Large intestine (tissue), 12 donors: ENCODE measurements at places on chromosomes 2 and 18. TPM values are rescaled to one million over a fixed set of nuclear protein-coding genes. Genes with fewer than 3 reads are reported as not detected.

DNA sequence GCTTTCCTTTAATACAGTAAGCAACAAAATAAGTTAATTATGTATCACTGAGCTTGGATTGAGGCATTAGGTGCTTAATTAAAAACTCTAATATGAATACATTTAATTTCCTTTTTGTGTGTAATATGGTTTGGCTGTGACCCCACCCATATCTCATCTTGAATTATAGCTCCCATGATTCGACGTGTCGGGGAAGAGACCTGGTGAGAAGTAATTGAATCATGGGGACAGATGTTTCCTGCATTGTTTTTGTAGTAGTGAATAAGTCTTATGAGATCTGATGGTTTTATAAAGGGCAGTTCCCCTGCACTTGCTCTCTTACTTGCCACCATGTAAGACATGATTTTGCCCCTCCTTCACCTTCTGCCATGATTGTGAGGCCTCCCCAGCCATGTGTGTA is 325.4 kb upstream of the CDH7 start:
- no peak for DNase-seq

- no peak for DNase-seq
These were observed 23.3 kb upstream of the UBE2F start for GRCh38 chr2:237943395-237944094.

DNA sequence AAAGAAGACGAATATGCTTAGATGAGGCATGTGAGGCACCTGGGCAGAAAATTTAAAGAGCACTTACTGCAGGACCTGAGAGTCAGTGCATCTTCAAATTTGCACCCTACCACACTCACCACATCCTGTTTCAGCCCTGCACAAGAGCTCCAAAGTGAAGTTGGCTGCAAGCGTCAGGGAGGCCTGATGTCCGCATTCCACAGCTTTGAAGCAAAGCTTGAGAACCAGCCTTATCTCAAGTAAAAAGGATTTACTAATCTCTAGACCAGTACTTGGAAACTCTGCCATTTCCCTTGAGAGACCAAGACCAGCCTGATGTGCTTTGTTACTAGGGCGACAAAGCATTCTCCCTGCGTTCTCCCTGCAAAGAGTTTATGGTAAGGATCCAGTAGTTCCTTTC is 3.4 kb upstream of the ASNSD1 start:
- no peak for DNase-seq

GRCh38 chr2:85713836-85714235 is 19.7 kb downstream of the GNLY start:
- DNase-seq, result no peak

The PSTPIP2 gene
- 11.5 TPM for polyA plus RNA-seq

DNA sequence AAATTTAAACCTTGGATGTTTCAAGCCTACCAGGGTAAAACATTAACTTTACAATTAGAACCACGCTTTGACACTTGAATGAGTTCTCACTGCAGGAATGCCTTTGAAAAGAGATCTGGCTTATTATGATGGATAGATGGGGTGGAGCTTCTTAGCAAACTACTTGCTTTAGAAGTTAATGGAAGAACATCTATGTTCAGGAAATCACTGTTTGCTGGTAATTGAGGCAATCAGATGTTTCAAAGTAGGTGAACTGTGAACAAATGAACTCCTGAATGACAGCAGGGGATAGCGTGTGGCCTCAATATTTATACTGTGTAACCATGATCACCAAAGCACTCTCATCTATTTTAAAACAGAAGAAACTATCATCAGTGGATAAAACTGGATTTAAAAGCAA is 383.6 kb downstream of the PIK3C3 start:
- DNase-seq, result no peak

The UGT1A6 gene
- polyA plus RNA-seq, result 0.06 TPM
